ELF-1 (cell line): ENCODE measurements at places on chromosomes 5 and 9.

DNA sequence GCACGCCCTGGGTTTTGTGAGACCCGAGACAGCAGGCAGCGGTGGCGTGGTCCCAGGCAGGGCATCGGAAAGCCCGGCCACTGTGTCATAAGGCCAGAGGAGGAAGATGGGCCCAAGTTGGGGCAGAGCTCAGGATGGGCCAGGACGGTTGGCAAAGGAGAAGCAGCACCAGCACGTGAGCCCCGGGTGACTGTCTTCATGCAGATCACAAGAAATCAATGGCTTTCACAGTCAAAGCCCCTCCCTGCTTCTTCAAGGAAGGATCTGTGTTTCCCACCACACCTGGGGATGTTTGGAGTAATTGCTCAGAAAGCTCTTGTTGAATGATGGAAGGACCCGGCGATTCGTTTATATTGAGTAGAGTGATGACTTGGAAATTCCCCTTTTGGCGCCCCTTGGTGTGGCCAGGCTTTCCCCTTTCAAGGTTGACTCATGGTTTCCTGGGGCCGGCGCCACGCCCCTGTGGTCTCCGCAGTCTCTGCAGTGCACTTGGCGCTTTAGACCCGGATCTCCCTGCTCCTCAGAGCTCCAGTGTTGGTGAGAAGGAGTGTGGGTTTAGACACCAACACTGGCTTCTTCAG lies 52.1 kb downstream of the IL31RA start:
- DNase-seq = peak; percentile 22

- DNase-seq = no peak
Measured at GRCh38 chr9:98873951-98874371, 66.5 kb downstream of the GALNT12 start.

DNA sequence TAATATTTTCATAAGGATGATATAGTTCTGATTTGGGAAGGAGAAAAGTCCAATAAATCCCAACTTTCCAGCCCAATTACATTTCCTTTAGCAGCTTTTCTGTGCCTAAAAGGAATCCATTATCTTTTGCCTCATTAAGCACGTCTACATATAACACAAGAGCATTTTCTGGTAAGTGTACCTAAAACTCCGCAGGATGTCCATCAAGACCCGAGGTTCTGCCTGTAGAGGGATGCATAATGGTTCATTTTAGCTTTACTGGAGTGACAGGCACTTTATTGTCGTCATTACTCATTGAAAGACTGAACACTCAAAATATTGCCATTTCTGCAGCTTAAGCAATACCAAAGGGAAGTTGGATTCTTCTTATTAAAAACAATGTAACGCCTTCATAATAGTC lies 669.0 kb downstream of the PRELID2 start:
- DNase-seq = no peak

DNA sequence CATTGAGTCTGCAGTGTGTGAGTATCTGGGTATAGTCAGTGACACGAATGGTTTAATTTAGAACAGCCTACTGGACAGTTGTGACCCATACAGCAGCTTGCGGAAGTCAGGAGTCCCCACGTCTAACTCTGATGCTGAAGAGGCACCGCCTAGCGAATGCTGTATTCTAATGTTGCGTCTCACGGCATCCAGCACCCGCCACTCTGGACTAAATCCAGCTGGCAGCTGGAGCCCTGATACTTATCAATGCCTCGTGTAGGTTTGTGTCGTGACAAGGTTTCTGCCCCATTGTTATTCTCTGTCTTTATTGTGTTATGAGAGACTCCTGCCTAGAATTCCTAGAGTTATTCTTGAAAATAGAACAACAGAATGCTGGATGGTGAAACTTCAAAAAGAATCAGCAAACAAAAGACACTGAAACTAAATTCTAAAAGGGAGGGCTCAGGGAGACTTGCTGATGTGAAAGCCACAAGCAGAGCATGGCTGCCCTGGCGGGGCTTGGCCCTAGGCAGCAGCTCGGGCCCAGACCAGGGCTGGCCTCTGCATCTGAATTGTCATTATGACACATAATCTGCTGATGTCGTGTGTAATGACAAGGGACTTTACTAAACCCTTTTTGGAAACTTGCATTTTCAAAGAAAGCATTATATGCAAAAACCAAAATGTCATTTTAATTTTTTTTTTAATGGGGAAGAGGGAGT lies 123.5 kb upstream of the ICE1 start:
- DNase-seq = no peak

- no peak for DNase-seq
Measured at GRCh38 chr5:60356745-60357144, 343.2 kb downstream of the DEPDC1B start.

GRCh38 chr9:4124266-4124665 lies 175.6 kb downstream of the GLIS3 start:
- peak; percentile 24 for DNase-seq

- DNase-seq = peak; percentile 13
Measured at GRCh38 chr5:55175781-55176175, 2.8 kb upstream of the CDC20B start.
